NCI-H69 (cell line): ENCODE measurements at places on chromosomes 5 and 9.

DNA sequence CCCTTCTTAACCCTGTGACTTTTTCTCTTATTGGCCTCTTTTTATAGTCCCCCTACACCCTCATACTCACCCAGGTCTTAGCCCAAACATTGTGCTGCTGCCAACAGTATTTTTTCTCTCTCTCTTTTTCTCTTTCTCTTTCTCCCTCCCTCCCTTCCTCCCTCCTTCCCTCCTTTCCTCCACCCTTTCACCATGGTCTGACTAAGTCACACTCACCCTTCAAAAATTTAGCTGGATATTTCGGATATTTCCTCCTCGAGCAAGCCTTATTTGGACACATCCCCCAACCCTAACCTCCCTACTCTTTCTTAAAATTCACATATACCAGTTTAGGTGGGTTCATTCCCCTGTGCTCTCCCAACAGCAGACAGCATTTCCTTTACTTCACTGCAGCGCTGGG lies 64.7 kb downstream of the FGF1 start:
- no peak for DNase-seq

- peak; percentile 26 for DNase-seq
These were observed 6.8 kb downstream of the SLC24A2 start for GRCh38 chr9:19782005-19782404.

DNA sequence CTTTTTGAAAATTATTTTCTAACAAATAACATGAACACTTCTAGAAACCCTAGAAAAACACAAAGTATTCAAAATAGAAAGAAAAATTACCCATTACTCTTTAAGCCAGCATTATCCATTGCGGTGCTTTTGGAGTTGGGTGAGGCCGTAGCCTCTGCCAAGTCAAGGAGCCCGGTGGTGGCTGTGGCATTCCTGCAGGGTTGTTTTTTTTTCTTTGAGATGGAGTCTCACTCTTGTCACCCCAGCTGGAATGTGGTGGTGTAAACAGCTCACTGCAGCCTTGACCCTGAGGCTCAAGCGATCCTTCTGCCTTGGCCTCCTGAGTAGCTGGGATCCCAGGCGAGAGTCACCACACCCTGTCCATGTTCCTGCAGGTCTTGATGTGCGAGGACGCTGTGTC lies 8.2 kb upstream of the AHRR start:
- no peak for DNase-seq

GRCh38 chr5:91401175-91401574 lies 18.1 kb upstream of the ARRDC3 start:
- no peak for DNase-seq

DNA sequence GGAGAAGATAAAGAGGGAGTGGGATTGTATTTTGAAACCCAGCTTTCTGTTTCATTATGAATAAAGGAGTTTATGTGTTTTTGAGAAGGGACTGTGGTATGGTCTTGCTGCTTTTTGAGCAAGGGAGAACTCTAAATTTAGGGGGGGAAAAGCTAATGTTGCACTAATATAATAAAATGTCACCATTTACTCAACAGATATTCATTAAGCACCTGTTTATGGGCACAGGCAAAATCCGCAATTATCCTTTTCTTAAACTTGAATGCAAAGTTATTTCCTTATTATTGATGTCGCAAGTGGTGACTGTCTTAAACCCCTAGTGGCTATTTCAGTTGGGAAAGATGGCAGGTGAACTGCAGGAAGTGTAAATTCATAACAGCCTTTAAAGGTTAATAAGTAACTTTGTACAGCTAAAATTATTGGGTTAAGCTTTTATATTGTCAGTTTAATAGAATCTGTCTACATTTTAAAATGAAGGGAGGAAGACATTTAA lies 1.5 kb downstream of the CDC42SE2 start:
- DNase-seq: peak; percentile 61

DNA sequence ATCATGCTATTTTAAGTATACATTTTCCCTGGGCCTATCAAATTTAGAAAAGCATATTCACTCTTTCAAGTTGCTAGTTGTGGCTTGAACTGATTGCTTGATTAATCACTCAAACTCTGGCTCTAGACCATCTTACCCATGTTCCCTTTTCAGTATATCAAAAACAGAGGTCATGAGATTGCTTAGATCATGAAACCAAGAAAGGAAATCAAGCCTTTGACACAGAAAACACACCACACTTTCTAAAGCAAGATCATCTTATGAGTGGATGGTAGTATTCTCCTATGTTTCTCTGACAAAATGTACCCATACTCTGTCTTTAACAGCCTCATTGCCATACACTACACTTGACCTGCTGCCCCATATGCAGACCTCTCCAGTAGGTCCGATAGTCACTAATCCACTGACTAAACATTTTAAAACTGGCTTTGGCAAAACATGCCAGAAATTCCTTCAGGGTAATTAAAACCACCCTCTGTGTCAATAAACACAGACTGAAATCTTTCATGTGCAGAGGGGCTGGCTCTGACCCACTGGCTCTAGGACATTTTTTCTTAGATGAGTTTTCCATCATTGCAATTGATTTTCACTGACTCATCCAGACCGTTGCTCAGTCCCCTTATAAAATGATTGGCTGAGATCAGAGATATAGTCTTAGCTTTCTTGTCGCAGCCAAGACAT lies 18.2 kb downstream of the PPP2R2B start:
- no peak for DNase-seq

DNA sequence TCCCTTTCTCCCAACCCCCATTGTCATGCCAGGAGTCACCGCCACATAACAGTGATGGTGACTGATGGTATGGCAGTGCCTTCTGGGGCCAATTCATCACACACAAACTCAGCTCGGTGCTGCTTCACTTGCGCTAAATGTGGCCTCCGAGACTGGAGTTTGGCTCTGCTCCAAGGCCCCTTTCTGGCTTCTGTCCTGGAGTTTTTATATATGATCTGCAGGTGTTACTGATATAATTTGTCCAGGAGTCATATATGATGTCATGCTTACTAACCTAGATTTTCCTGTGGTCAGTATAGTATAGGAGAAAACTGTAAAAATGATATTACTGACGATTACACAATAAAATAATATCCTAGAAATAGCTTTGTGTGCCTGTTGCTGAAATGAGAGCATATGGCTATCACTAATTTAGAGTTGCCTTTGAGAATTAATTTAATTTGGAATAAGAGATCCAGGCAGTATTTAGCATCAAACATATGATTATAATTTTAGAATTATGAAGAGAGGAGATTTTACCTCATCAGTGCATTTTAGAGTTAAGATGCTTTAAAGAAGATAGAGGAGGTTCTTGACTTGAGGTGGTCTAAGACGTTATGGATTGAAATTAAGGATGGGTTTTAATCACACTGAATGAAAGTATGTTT lies 334.1 kb upstream of the CD180 start:
- DNase-seq: peak; percentile 96

DNA sequence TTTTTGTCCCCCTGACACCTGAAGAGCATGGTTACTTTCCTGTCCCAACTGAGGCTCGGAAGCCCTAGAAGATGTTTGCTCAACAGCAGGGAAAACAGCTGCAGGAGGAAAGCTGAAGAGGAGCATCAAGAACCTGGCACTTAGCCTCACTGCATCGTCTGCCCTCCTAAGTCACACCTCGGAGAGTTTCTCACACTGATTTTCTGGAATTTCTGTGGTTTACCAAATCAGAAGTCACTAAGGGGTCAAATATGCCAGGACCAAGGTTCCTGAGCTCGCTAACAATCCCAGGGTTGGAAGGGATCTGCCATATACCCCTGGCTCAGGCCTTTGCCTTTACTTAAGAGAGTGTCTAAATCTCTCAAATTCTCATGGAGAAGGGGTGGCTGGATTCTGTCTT lies 5.3 kb downstream of the IL12B start:
- DNase-seq: no peak

- DNase-seq: peak; percentile 85
These were observed 523.1 kb downstream of the EFNA5 start for GRCh38 chr5:107147589-107147988.

DNA sequence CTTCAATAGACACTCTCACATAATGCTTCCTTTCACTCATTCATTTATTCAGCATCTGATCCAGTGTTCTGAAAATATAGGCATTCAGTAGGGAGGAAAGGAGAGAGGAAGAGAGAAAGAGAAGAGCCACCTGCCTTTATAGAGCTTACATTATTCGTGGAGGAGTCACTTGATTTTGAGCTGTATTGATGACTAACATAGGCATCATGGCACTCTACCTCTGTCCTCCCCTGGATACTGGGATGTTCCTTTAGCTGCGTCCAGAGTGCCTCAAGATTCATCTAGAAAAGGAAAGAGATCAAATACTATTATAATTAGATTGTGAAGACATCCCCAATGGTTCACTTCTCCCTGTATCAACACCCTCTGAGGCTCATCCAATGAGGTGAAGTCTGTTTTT lies 345.1 kb downstream of the SPATA31D1 start:
- no peak for DNase-seq

GRCh38 chr5:179439181-179439985 lies 94.1 kb upstream of the ADAMTS2 start:
- DNase-seq: peak; percentile 67

DNA sequence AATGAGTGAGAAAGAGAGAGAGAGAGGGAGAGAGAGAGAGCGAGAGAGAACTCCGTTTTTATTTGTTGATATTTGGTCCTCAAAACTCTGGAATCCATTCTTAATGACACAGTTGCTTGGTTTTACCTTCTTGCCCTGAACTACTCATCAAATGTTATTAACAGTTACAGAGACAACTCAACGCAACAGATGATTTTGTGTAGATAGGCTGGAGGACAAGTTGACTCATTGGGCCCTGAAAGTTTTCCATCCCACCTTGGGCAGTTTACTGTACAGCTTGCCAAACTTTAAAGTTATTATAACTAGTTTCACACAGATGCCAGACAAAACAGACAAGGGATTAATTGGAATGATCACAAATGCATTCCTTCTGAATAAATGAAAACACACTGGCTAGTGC lies 339.9 kb downstream of the ARL15 start:
- no peak for DNase-seq

GRCh38 chr5:137681191-137681590 lies 54.7 kb downstream of the KLHL3 start:
- no peak for DNase-seq

DNA sequence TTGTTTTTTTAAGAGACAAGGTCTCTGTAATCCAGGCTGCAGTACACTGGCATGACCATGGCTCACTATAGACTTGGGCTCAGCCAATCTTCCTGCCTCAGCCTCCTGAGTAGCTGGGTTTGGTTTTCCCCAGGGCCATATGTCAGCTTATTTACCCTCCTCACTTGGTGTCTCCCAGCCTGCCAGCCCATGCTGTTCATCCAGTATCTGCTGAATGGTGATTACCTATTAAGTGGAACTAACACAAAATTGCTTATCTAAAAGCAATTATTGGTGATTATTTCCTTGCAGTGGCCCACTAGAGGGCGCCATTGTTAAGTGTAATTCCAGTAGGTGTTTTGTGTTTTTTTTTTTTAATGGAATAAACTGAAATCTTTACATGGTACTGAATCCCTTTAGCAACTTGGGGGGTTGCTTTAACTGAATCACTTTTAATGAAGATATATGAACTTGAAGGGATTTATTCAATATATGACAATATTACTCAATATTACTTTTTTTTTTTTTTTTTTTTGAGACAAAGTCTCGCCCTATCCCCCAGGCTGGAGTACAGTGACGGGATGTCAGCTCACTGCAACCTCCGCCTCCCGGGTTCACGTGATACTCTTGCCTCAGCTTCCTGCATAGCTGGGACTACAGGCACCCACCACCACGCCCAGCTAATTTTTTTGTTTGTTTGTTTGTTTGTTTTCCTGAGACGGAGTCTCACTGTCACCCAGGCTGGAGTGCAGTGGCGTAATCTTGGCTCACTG lies 13.8 kb downstream of the EXOSC2 start:
- DNase-seq: peak; percentile 83

DNA sequence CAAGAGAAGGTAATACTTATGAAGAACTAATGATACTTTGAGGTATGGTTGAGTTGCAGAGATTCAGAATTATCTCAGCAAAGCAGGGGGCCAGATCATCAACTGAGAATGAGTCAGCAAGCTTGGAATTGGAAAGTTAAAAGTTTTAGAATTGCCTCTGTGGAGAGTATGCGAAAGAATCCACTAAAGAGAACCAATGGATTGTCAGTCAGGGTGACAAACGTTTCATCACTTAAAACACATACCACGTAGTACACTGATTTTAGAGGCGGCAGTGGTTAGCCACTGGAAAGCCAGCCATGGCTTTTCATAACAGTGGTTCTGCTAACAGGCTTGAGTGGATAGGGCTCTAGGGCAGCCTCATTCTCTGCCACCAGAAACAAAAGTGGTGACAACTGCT lies 30.7 kb downstream of the AOPEP start:
- no peak for DNase-seq
